ENCODE measurements at places on chromosomes 6 and 20.

DNA sequence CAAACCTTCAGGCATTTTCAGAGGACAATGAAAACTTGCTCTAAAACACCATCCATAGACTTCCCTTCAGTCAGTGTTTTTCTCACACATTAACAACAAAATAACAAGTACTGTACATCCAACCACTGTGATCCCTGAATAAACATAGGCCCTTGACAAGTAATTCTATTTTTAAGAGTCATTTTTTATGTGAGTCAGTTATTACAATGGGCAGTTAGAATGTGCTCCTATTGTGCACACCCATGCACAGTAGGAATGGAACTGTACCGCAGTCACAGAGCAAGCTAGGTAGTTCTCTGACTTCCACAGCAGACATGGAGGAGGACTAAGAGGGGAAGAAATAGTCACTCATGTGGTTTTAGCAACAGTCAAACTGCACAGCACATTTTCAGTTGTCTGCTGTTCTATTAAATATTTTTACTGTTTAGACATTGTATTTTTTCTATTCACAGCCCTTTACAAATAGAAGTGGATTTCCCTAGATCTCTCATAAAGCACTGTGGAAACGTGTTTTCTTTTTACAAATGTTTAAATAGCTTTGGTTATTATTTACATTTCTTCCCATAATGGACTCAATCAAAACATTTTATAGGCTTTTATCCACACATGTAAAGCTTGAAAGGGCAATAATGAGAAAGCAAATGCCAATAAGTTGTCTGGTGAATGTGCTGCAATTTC, 100.4 kb downstream of the JAG1 start:
- DNase-seq = no peak

- no peak for DNase-seq
These were observed 13.9 kb downstream of the PI16 start for GRCh38 chr6:36968266-36968977.

GRCh38 chr20:37395410-37395797, 49.5 kb downstream of the SRC start:
- no peak for DNase-seq

DNA sequence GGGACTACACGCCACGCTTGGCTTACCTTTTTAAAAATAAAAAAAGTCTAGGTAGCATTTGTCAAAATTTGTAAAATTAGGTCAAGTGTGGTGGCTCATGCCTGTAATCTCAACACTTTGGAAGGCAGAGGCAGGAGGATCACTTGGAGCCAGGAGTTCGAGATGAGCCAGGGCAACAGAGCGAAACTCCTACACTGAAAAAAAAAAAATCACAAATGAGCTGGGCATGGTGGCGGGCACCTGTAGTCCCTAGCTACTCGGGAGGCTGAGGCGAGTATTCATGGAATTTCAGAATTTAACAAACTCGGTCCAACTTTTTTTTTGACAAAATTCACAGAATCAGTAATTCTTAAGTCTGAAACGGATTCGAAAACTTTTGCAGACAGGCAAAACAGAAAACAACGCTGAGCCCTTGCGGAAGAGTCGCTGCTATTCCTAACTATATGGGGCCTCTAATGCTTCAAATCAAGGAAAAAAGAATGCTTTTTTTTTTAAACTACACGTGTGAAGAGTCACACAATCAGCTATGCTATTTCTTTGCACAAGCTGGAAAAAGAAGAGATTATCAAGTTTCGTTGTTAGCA, 62.9 kb downstream of the GTF2H5 start:
- no peak for DNase-seq

DNA sequence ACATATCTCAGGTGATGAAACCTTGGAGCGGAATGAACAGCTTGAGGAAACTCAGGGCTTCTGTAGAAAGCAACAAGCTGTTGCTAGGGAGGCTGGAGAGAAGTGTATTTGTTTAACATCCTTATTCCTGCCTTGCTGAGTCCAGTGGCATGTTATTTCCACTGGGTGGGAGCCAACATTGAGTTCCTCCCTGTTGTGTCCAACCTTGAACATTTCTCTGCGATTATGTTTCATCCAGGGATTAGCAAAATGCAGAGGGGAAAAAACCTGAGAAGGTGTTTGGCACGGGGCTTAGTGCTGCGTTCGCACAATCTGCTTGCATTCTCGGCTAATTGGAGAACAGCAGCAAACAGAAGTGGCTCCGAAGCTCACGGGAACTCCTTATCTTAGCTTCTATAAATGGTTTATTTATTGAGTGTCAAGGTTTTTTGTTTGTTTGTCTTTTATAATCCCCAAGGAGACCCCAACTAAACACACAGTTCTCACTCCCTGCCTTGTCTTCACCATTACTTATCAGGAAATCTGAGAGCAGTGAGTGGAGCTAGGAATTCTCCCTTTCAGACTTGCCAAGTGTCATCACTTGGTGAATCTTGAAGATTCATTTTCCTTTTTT, 412.8 kb downstream of the CDC5L start:
- DNase-seq = no peak

DNA sequence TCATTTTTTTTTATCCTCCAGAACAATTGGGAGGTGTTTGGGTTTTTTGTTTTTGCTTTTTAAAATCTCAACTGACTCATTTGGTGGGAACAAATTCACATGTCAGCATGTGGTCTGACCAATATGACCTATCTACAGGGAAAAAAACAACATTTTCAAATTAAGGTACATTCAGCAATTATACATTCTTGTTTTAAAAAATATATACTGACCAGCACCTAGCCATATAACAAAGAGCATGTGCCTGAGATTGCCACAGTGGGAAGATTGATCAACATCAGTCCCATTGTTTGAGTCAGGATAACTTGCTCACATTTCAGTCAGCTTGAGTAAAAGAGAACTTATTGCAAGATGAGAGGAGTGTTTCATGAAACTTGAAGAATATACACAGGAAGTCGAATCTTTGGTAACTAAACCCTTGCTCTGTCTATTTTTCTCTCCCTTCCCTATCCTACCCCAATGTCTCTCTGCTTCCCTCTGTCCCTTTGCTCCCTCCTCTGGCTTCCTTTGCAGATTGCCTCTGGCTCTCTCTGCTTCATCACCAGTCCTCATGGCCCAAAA, 163.2 kb upstream of the TAB2 start:
- DNase-seq = no peak

DNA sequence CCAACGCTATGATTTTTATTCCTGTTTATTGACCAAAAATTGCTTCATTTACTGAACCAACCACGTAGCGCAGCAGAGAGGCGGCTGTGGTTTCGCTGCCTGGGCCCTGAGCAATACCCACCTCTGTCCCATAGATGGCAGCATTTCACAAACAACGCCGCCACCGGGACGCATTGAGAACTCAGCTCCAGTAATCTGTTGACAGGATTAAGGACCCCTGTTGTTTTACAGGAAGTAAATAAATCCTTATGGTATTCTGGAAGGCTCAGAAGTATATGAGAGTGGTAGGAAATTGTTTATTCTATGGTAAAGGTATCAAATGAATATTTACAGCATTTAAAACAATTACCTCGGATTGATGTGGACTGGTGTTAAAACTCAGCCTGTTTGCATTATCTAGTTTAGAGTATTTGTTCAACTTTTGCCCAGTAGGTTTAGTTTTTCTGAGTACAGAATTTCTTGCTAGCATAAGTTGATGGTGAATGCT, 547.9 kb upstream of the SLC35B3 start:
- peak; percentile 47 for DNase-seq

DNA sequence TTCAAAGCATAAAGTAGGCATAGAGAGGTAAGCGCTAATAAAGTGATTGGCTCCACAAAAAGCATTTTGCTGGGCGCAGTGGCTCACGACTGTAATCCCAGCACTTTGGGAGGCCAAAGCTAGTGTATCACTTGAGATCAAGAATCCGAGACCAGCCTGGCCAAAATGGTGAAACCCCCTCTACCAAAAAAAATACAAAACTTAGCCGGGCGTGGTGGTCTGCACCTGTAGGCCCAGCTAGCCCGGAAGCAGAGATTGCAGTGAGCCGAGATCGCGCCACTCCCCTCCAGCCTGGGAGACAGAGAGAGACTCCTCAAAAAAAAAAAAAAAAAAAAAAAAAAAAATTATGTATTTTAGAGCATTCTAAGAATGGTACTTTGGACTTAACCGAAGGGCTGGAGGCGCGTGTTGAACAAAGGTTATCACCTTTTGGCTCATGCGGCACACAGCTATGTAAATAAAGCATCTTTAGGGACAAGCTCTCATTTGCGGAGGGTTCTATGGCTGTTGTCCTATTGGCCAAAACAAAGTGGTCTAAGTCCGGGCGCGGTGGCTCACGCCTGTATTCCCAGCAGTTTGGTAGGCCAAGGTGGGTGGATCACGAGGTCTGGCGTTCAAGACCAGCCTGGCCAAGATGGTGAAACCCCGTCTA, 17.4 kb downstream of the HFE start:
- no peak for DNase-seq

DNA sequence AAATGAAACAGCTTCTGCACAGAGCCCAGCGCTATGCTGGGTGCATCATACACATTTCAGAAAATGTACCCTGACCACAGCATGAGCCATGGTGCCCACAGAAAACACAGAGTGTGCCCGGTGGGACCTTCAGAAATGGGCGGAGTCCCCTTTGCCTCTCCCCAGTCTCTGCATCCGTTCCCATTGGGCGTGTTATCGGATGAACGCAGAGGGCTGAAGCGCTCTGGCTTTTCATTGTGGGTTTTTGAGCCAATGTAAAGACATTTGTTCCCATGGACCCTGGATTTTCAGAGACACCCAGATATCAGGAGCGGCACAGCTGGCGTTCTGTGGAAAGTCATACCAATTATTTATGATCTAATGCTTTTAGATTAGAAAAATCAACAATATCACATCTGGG, 99.8 kb downstream of the DACT2 start:
- DNase-seq = no peak
